ENCODE measurements at places on chromosomes 7 and 10.

DNA sequence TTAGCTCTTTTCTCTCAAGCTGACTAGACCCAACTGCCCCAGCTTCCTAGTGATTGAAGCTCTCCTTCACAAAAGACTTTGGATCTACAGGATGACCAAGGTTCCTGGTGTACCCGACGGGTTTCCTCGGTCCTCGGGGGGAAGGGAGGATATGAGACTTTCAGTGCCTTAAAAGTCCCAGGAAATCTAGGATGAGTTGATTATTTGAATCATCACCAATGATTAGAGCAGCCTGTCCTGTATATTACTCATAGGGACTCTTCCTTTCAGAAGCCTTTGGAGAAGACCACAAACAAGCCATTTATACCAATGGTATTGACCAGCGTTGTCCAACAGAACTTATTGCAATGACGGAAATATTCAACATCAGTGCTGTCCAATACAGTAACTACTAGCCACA is 6.1 kb upstream of the ACTA2 start:
- no peak for DNase-seq

DNA sequence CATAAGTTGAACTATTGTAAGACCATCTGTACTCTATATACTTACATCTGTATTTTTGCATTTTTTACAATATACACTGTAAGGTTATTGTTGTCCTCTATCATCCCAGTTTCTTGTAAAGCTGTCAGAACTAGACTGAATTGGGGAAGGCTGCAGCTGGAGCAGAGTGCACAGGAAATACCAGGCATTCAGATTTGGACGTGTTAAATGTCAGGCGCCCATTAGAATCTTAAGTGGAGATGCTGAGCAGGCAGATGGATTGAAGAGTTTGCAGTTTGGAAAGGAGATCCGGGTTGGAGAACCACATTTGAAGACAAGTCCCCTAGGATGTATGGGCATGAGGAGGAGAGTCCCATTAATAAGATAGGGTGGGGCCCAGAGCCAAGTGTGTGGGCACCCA is 40.4 kb downstream of the MTURN start:
- no peak for DNase-seq

GRCh38 chr10:49362596-49363260 is 33.2 kb downstream of the DRGX start:
- DNase-seq: no peak

- DNase-seq: no peak
Observed at GRCh38 chr7:45048748-45049147, 40.0 kb downstream of the NACAD start.

GRCh38 chr10:113180401-113181154 is 230.5 kb downstream of the TCF7L2 start:
- DNase-seq: peak; percentile 40

- peak; percentile 4 for DNase-seq
Observed at GRCh38 chr7:115679976-115680375, 350.6 kb downstream of the TFEC start.

DNA sequence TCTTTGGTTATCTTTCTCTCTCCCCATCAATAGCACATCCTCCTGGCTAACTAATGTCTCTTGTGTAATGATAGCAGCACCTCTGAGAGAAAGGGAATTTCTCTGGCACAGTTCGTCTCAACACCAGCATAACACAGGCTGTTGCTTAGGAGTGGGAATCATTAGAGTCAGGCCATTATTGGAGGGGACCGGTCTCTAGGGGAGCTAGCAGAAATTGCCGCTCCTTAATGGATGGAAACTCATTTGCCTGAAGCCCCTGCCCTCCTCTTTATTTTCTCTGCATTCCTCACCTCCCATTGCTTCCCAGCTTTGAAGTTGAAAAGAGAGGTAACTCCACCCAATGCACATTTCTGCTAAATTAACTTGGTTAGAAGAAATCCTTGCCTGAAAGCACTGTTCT is 11.9 kb downstream of the LRRC4 start:
- DNase-seq: no peak

- no peak for DNase-seq
Observed at GRCh38 chr10:26044141-26044749, 110.2 kb downstream of the MYO3A start.

DNA sequence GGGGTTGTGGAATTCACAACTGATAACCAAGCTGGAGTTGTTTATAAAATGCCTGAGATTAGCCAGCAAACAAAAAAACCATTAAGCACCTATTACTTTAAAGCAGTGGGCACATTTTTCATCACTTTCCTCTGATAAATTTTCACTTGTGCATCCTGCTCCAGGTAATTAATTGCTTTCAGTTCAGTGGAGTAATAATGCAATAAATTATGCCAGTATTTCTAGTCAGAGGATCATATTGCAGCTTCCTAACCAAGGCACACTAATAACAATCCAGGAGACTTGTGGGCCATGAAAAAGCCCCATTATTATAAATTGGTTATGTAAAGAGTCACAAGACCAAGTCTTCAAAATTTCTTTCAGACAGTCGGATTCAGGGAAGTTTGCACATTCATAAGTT is 193.2 kb downstream of the LRMDA start:
- DNase-seq: no peak

DNA sequence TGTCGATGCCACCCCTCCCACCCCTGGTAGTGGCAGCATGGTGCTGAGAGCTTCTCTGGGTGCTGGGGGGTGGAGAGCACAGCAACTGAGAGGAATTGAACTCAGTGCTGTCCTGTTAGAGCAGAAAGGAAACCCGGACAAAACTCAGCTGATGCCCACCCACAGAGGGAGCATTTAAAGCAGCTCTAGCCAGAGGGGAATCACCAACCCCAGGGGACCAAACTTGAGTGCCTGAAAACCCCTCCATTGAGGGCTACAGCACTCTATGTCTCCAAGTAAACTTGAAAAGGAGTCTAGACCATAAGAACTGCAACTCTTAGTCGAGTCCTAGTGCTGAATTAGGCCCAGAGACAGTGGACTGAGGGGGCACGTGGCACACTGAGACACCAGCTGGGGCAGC is 16.8 kb upstream of the FOXI2 start:
- DNase-seq: no peak

DNA sequence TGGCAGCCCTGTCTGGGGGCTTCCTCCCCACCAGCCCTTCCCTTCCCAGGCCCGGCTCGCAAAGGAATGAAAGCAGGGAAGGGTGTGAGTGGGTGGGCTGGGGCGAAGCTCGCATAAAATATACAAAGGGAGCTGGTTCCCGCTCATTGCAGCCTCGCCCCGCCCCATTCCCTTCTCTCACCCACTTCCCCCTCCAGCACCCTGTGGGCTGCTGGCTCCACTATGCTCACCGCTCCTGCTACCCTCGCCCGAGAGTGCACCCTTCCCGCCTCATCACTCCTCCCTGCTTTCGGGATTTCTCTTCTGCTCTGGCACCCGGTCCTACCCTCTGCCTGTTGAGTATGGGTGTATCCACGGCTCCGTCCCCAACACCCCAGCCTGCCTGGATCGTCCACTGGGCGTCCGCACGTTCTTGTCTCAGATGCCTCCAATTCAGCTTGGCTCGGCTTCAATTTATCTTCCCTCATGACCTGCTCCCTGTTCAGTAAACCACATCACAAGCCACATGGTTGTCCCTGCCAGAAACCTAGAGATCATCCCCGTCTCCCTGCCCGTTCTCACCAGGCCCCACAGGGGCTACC is 14.4 kb upstream of the TTYH3 start:
- DNase-seq: no peak

GRCh38 chr7:91942312-91942711 is 1.6 kb downstream of the AKAP9 start:
- DNase-seq: no peak

GRCh38 chr7:1226186-1226901 is 6.3 kb upstream of the UNCX start:
- DNase-seq: no peak

- DNase-seq: peak; percentile 52
Observed at GRCh38 chr10:84214612-84215235, 10.6 kb downstream of the LRIT2 start.

DNA sequence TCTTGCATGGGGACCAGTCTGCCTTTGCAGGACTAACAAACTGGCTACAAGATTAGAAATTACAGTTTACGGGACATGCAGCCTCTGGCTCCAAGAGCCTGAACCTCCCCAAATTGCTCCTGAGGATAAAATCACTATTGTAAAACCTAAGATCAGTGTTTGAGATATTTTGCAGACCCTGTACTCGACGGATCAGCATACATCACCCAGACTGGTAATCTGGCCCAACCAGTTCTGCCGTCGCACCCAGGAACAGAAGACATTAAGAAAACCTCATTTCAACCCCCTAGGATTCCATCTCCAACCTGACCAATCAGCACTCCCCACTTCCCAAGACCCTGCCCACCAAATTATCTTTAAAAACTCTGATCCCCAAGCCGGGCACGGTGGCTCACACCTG is 27.1 kb upstream of the DNMBP start:
- no peak for DNase-seq

GRCh38 chr7:78747592-78747991 is 705.9 kb downstream of the MAGI2 start:
- no peak for DNase-seq

DNA sequence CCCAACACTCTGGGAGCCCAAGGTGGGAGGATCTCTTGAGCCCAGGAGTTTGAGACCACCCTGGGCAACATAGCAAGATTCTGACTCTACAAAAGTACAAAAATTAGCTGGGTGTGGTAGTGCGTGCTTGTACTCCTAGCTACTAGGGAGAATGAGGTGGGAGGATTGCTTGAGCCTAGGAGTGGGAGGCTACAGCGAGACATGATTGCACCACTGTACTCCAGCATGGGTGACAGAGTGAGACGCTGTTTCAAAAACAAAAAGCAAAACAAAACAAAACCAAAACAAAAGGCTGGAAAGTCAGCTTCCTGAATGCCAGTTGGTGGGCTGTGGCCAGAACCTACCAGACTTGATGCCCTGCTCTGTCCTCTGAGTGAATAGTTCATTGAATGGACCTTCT is 242.8 kb downstream of the PHTF2 start:
- DNase-seq: no peak

GRCh38 chr7:26937939-26938623 is 73.7 kb upstream of the SKAP2 start:
- DNase-seq: no peak

Measured in SK-N-SH (cell line).